Urinary bladder (tissue), 4 donors: ENCODE measurements at places on chromosomes 13 and 19.

GRCh38 chr19:50978772-50979390, 4.8 kb downstream of the KLK7 start:
- no peak for DNase-seq

GRCh38 chr19:54332149-54332548, 6.8 kb downstream of the LILRA4 start:
- no peak for DNase-seq

- no peak for DNase-seq
Observed at GRCh38 chr19:1411255-1412191, 4.1 kb downstream of the DAZAP1 start.

- no peak for DNase-seq
Observed at GRCh38 chr13:100461309-100462030, 127.1 kb downstream of the GGACT start.

- DNase-seq = no peak
Observed at GRCh38 chr19:39942366-39942730, 7.9 kb upstream of the FCGBP start.

GRCh38 chr13:25649001-25649633, 277.3 kb downstream of the ATP8A2 start:
- no peak for DNase-seq

DNA sequence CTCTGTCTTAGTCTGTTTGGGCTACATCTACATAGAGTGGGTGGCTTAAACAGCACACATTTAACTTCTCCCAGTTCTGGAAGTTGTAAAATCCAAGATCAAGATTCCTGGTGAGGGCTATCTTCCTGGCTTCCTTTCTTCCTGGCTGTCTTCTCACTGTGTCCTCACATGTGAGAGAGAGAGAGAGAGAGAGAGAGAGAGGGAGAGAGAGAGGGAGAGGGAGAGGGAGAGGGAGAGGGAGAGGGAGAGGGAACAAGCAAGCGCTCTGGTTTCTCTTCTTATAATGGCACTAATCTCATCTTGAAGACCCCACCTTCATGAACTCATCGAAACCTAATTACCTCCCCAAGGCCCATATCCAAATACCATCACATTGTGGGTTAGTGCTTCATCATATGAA, 69.2 kb downstream of the CDK8 start:
- DNase-seq = no peak

DNA sequence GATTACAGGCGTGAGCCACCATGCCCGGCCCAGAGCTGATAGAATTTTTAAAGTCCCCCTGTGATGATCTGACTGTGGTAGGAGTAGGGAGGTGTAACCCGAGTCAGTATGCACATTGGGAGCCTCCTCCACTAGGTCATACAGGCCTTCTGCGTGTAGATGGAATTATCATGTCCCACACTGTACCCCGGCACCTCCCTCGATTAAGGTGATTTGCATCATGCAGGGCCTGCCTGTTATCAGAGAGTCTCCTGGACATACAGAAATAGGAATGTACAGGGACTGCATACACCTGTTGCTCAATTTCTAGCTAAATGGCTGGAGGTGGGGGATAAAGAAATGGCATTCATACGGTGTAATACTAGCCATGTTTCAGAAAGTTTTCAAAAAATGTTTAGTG, 922 bp upstream of the ERVK3-1 start:
- DNase-seq = no peak

GRCh38 chr19:8240274-8241229, 31.4 kb downstream of the CERS4 start:
- DNase-seq = peak; percentile 67

- DNase-seq = no peak
Observed at GRCh38 chr19:40862785-40863184, 12.5 kb upstream of the CYP2A6 start.

GRCh38 chr13:45511310-45512097, 46.8 kb downstream of the COG3 start:
- DNase-seq = peak; percentile 47
